RPMI7951 (cell line): ENCODE measurements at places on chromosomes 11 and 22. TPM values are rescaled to one million over a fixed set of nuclear protein-coding genes. Genes with fewer than 3 reads are reported as not detected.
A peak's percentile ranks its signal among the peaks of the same experiment; 100 is the strongest.

DNA sequence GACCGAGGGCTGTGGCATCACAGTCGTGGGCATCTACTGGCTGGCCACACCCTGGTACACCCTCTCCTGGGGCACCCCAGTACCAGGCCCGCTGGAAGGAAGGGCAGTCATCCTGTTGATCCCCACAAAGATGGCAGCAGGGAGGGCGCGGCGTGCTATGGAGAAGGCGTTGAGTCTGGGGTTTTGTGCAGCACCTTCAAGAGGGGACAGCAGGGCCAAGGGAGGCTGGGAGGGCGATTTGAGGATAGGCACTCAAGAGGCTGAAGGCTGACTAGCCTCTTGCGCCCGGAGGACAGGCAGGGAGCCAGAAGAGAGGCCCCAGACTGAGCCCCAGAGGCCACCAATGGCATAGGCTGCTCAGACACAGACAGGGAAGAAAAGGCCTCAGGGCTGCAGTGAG is 2.2 kb upstream of the BRSK2 start:
- DNase-seq: no peak

The KRTAP5-10 gene
- not detected in 2 replicates for total RNA-seq

The HTR3A gene
- not detected in 2 replicates for total RNA-seq

DNA sequence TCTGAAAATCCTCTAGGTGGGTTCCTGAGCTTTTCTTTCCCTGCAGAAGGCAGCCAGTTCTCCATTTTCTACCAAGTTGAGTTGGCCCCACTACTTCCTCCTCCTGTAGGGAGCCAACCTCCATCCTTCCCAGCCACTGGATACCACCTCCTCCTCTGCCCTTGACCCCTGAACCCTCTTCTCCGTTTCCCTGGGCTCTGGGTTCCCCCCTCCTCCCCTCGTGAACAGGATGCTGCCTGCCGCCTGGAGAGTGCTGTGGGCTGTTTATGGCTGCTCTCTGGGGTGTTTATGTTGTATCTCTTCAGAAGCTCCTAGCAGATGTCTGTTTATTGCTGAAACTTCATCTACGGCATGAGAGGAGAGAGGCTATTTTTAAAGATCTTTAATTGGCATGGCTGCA is 8.6 kb downstream of the MICAL2 start:
- no peak for DNase-seq

The PVALB gene
- not detected in 2 replicates for total RNA-seq

The POU2AF1 gene
- total RNA-seq: not detected in 2 replicates

- DNase-seq: peak; percentile 18
These were observed 9.8 kb downstream of the KRTAP5-6 start for GRCh38 chr11:1706634-1707400.
